ENCODE measurements at places on chromosomes 12 and 14.

GRCh38 chr12:6943722-6944380 lies at the start of the genes C12orf57 and RNU7-1:
TSS of gene C12orf57 (plus strand) at chr12:6944022. CDS start at chr12:6944122, 100 bp downstream.
TSS of gene RNU7-1 (plus strand) at chr12:6943816.
- no peak for DNase-seq

GRCh38 chr12:69913526-69913925 lies 88.5 kb downstream of the MYRFL start:
- no peak for DNase-seq

DNA sequence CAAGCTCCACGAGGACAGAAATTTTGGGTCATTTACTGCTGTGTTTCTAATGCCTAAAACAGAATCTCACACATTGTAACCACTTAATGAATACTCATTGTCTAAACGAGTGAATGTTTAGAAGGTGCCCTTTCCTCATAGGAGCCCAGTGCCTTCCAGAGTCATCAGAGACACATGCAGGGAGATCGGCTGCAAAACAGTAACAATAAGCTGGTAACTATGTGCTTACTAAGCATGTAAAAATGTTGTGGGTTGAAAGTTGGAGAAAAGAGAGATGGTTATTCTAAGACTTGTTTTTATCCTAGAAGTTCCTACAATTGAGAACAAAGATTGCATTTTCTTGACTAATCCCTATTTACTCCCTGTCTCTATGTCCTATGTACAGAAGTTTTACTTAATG lies 7.4 kb downstream of the TESPA1 start:
- DNase-seq = peak; percentile 63

DNA sequence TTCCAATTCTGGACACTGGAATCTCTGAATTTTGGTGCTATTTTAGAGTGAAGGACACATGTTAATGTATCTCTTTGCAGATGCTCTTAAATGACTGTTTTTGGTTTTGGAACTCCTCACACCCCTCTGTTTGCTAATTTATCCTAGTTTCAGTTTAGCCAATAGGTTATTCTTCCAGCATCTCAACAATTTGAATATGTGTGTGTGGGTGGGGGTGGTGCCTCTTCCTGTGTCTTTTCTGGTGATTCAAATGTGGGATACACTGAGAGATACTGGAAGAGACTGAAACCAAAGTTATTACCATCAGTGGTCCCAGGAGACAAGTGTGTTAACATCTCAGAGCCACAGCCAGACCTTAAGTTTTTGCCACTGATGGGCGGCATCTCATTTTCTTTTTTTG lies 1317.4 kb upstream of the TMEM132C start:
- DNase-seq = no peak

- DNase-seq = no peak
Measured at GRCh38 chr12:107570721-107571120, 114.9 kb upstream of the PWP1 start.

DNA sequence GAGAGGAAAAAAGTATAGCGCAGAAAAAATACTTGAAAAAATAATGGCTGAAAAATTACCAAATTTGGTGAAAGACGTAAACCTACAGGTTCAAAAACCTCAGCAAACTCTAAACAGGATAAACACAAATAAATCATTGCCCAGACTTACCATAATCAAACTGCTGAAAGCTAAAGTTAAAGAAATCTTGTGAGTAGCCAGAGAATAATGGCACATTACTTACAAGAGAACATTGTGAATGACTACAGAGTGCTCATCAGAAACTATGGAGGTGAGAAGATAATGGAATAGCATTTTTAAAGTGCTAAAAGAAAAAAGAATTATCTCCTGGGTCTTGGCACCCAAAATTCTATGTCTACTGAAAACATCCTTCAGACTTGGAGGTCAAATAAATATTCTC lies 36.0 kb downstream of the ATF1 start:
- no peak for DNase-seq

DNA sequence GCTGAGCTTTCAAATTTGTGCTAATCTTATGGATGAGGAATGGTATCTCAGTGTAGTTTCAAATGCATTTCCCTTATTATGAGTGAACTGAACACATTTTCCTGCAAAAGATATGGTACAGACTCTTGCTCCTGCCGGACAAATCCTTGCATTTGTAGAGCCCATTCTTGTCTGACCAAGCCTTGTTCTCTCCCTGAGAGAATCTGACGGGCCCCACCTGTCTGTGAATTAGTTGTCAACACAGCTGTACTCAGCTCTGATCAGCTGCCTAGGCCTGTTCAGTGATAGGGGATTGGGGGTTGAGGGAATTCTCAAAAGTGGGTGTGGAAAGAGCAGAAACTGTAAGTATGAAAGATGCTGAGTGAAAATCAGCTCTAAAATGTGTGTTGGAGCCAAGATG lies 42.8 kb upstream of the SCN8A start:
- no peak for DNase-seq

DNA sequence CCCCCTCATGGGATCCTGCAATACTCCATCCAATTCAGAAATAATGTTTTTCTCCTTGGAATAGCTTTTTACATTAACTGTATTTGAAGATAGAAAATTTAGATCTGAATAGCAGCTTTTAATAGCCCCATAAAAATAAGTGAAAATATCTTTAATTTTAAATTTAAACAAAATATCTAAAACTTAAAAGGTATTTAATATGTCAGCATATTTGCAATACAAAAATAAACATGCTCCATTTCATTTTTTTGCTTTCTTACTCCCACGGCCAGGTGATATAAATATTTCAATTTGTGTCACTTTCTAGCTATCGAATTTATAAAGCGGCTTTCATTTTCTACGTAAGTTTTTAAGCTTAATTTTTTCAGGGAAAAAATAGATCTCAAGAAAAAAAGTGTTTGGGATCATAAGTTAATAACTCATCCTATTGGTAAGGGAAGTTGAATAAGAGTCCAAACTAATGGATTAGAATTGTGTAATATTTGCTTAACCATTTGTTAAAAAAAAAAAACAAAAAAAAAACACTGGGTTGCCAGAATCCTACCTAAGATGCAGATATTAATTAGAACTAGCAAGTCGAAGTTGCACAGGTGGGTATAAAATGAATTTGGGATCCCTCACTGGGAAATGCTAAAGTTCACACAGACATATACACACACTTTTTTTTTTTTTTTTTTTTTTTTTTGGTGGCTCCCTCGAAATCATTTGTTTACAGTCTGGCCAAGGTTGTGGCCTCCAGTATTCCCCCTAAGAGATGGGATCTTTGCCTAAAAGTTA lies 47.6 kb downstream of the PPP2R5C start:
- no peak for DNase-seq

DNA sequence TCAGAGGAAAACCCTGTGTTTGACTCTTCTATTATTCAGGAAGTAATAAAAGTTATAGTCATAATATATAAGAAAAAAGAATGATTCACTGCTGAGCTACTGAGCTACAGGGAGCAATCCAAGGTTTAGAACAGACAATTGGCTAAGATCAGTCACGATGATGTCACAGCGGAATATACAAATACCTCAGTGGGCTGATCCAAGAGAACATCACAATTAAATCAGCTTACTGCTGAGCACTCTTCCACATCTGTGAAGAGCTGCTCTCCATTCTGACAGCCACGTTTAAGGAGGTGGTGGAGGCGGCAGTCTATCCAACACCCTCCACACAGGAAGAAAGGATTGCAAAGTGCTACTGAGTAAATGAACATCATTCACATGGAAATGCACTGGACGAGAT lies 271.0 kb downstream of the APAF1 start:
- DNase-seq = no peak

DNA sequence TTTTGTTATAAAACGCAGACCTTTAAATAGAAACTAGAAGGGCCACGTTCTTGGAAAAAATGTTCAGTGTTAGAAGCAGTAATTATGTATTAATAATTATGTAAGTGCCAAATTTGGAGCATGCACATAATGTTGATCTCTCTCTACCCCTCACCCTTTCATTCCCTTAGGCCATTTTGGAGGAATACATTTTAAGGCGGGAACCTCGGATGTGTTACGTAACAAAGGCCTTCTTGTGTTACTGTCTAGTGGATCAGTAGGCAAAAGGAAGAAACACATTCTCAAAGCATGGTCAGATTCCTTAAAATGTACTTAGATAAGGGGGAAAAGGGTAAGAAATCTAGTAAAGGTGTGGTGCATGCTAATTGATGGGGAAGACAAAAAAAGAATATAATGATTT lies 52.7 kb downstream of the RASSF3 start:
- no peak for DNase-seq

- no peak for DNase-seq
Measured at GRCh38 chr14:73764406-73765280, 50.5 kb upstream of the PNMA1 start.

DNA sequence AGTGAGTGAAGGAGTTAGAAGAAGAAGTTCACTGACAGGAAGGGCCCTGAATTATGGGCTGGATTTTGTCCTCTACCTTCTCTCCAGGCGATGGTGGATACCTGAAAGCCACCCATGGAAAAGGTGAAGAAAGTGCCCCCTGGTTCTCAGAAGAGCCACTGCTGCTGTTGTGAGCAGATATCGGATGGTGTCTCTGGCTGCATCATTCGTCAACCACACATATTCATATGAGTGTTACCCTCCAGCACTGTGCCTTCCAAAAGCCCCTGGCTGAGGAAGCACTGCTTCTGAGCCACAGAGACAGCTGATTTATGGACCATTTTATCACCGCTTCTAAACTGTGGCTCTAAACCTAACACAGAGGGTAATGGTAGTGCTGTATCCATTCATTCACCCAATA lies 2.0 kb upstream of the ACTN1 start:
- no peak for DNase-seq

- no peak for DNase-seq
Measured at GRCh38 chr12:50234347-50234746, 49.0 kb downstream of the LIMA1 start.

- no peak for DNase-seq
Measured at GRCh38 chr12:93010461-93010860, 81.4 kb upstream of the EEA1 start.

DNA sequence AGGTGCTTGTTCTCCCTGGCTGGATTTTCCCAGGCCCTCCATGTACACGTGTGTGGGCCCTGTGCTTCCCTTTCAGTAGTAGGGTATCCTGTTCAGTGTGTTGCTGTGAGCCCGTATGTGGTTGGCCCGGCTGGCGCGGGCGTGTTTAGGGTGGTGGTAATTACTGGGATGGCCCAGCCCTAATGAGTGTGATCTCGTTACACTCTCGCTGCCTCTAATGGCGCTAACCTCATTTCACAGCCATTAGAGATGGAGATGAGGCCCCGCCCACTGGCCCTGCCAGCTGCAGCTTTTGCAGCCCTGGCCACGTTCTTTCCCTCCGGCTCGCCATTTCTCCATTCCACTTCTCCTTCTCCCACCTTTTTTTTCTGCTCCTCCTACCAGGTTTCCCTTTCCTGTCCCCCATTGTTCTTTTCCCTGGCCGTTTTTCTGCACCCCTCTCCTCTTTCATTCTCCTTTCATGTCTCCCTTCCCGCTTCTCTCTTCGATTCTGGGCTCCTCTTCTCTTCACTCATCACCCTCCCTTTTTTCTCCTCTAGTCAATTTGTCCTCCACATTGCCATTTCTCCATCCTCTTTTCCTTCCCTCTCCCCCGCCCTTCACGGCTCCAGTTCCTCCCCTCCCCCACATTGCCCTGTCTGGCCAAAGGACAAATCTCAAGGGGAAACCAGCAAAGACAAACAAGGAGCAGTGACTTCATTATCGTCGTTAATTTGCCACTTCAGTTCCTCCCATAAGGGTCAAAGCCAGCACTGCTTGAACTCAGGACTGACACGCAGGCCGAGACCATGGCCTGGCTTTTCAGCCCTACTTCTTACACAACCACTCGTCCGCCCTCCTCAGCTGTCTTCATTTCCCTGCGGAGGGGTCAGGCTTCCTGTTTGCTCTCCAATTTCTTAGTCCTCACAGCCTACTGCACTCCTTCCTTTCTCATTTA lies 6.8 kb downstream of the ZFHX2 start:
- DNase-seq = no peak

DNA sequence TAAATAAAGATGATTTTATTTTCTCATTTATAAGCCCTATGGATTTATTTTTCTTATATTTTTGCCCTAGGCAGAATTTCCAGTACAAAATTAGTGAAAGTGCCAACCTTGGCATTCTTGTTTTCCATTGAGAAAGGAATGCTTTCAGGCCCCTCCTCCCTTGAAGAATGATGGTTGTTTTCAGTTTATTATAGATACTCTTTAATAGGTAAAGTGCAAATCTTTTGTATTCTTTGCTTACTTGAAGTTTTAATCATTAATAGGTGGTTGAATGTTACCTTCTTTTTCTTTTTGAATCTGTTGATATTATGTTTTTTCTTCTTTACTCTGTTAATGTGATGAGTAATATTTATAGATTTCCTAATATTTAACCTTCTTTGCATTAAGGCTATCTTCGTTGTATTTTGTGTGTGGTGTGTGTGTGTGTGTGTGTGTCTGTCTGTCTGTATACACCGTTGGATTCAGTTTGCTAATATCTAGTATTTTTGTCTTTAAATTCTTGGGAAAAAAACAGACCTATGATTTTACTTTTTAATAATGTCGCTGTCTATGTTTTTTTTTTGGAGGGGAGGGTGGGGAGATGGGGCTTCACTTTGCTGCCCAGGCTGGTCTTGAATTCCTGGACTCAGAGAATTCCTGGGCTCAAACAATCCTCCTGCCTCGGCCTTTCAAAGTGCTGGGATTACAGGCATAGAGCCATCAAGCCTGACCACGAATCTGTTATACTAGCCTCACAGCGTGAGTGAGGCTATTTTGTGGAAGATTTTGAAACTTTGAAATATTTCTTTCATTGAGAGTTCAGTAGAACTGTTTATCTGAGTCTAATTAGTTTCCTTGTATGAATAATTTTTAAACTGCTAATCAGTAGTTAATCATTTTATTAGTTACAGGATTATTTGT lies 13.5 kb downstream of the SRGAP1 start:
- no peak for DNase-seq

- no peak for DNase-seq
Measured at GRCh38 chr14:100591453-100592371, 4.5 kb upstream of the BEGAIN start.

GRCh38 chr12:100493396-100494012 lies 19.8 kb downstream of the NR1H4 start:
- no peak for DNase-seq

GRCh38 chr12:104498211-104498801 lies 41.6 kb downstream of the CHST11 start:
- no peak for DNase-seq

GRCh38 chr14:76546426-76547221 lies 170.7 kb downstream of the ESRRB start:
- DNase-seq = no peak

DNA sequence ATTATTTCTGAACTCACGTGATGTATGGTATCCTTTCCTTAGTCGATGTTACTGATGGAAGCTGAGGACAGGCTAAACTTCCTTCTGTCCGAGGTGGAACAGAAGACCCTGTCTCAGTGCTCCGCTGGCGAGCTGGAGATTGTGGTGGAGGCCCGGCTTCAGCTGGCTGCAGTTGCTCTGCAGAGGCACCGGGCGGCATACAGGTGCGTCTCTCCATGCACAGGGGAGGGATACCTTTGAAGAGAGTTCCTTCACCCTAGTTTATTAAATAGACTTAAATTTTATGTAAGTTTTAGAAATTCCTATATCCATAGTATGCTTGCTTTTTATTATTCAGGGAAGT lies 186.7 kb upstream of the NEDD1 start:
- DNase-seq = no peak
